NCI-H2081 (cell line): ENCODE measurements at places on chromosomes 6 and 20.

- no peak for DNase-seq
These were observed 18.0 kb upstream of the SLCO4A1 start for GRCh38 chr20:62624325-62624690.

- no peak for DNase-seq
These were observed 618.0 kb downstream of the TFAP2A start for GRCh38 chr6:9796827-9797226.

DNA sequence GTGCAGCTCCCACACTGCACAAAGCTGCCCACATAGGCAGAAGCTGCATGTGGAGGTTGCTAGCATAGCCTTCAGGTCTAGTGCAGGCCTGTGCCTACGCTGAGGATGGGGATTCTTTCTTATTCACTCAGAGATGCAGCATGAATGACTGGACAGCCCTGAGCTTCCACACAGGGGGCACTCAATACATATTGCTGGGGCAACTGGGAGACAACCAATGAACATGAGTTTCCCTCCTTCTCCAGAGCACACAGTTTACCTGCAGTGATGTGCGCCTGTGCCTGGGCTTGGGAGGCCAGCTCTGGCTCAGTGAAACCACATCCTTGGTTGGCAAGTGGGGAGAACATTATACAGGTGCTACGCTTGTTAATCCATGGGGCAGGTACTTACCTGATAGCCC, 389.9 kb downstream of the RNGTT start:
- DNase-seq, result no peak

DNA sequence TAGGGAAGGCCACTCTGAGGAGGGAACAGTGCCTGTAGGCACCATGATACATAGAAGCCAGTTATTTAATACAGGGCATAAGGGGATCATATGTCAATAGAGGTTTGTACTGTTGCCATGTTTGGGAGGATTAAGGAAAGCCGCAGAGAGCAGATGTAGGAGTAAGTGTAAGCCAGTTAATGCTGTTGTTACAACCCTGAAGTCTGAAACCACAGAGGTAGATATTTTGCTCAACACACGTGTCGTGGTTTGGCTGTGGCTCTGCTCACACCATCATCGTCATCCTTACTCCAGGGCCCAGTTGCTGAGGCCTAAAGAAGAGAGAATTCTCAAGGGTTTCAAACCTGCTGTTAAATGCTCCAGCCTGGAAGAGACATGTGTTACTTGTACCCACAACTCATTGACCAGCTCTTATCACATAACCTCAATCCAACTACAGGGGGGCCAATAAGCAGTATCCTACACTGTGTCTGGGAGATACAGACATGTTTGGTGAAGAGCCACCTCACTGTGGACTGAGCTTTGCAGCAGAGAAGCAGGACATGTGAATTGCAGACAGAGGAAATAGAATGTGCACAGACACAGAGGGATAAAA, 31.0 kb upstream of the PSMF1 start:
- no peak for DNase-seq

GRCh38 chr6:122621638-122622037, 11.4 kb downstream of the PKIB start:
- DNase-seq, result peak; percentile 88

DNA sequence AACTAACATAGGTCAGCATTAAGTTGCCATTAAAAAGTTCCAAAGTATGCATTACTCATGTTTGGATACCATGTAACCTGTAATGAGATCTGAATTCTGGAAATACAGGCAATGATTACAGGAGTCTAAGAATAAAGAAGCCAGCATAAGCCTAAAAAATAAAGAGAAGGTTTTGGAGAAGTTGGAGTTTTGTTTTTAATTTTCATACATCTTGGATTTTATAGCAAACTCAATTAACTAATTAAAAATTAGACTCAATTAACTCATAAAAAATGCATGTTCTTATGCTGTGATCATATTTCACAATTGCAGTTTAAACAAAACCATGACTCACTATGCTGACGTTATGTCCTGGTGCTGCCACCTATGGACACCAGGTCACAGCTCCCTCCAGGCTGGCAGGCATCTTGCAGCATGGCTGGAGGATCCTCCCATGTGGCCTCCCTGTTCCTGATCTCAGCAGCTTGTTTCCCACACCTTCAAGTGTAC, 648.8 kb upstream of the AGPAT4 start:
- DNase-seq, result peak; percentile 49

GRCh38 chr6:34969662-34970265, 80.7 kb downstream of the ANKS1A start:
- no peak for DNase-seq

DNA sequence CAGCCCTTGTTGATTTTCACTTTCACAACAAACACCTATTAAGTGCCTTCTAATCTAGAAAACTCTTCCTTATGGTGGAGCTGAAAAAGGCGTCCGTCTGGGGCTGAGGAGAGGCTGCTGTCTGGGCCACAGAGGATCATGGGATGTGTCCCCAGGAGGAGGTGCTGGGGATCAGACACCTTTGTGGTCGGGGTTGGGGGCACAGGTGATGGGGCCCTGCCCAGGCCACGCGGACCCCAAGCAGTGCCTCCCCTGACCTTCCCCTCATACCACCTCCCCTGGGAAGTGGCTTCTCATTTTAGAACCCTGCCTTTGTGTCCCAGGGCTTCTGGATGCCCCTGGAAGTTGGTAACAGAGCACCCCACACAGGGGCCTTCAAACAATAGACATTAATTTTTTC, 41.1 kb downstream of the SUN5 start:
- DNase-seq, result no peak

DNA sequence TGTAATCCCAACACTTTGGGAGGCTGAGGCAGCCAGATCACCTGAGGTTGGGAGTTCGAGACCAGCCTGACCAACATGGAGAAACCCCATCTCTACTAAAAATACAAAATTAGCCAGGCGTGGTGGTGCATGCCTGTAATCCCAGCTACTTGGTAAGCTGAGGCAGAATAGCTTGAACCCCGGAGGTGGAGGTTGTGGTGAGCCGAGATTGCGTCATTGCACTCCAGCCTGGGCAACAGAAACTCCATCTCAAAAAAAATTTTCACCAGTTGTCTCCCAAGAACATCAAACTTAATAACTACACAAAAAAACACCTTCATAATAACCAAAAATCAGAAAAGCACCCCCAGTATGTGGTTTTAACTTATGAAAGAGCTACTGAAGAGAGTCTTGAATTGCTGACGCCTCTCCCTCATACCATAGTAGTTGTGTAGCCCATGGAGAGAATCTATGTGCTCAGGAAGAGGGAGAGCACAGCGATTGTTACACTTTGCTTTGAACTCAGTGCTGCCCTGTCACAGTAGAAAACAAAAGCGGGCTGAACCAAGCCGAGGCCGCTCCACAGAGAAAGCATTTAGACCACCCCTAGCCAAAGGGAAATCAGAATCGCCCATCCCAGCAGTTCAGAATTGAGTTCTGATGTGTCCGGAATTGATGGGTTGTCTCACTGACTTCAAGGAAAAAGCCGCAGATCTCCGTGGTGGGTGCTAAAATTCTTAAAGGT, 42.0 kb upstream of the GMPR start:
- no peak for DNase-seq

DNA sequence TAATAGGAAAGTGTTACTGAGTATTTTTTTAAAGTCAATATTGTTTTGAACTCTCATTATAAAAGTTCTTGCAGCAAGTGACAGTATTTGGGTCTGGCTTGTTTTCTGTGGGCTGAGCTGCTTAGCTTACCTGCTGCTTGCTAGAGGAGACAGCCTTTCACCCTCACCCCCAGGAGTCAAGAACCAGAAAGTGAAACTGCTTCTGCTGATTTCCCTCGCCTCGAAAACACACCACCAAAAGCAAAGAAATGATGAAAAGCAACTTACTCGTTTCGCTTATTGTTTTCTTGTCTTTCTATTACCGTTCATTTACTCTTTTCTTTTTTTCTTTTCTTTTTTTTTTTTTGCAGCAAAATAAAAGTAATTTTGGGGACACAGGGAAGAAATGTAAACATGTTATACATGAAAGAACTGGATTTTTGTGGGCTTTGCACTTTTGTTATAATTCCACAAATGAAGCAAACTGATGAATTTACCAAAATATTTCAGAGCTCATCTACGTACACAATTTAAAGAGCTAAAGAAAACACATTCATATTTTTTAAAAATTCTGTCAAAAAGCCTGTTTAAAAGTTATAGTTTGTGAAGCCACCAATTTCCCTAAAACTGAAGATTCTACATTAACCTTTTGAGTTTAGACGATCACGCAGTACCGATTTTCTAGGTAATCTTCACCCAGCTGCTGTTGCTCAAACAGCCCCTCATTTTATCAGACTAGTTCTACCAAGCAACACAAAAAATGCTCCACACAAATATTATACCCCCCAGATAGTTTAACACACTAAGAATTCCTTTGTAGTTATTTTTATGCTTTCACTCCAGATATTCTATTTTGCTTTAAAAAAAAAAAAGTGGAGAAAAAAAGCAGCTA, 1.7 kb downstream of the SCML4 start:
- DNase-seq, result no peak

GRCh38 chr6:35341557-35341956, 801 bp upstream of the PPARD start:
- DNase-seq, result no peak

DNA sequence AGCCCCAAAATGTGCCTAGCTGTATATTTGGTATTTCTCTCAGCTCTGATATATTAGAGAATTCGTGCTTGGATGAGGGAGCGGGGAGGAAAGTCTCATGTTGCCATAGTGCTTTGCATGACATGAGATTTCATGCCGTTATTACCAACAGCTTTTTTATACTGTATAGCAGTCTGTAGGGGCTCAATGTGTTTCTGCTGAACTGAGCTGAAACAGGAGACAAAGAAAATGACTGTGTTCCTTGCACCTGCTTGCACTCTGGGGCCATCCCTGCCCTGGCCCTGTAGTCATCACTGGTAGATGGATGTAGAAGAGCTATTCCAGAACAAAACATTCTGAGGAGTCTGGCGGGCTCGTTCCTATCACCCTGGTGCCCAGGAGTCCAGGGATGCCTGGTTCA, 128.0 kb upstream of the SASH1 start:
- DNase-seq, result no peak

- no peak for DNase-seq
These were observed 58.3 kb upstream of the HFE start for GRCh38 chr6:26028746-26029569.

DNA sequence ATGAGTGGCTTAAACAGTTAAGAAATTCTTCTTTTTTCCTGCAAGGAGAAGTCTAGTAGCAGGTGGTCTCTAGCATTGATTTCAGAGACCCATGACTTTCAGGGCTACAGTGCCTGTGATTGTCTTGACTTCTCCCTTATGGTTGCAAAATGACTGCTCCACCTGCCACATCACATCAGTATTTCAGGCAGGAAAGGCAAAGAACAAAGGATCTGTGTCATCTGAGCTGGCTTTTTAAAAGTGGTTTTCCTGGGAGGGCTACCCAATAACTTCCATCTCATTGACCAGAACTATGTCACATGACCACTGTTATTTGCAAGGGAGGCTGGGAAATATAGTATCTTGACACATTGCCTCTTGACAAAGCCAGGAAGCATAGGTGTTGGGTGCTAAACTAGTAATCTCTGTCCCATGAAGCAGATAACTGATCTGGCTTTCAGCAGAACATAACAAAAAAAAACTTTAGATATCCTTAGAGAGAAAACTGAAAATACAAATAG, 226.2 kb downstream of the DHX35 start:
- no peak for DNase-seq

DNA sequence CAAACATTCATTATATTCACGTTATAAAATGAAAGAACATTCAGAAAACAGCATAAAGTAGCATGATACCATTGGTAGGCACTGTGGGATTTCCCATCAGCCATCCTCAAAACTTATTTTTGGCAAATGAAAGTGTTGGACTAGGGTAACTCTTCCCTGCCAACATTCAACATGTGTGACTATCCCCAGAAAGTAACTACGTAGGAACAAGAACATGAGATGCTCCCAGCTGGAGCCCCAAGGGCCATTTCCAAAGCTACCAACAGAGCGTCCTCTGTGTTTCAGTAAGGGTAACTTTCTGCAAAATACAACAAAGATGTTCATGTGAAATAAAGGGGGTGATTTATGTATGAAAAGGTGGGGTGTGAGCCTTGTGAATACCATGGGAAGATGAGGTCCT, 28.4 kb upstream of the PTPN1 start:
- DNase-seq, result no peak

DNA sequence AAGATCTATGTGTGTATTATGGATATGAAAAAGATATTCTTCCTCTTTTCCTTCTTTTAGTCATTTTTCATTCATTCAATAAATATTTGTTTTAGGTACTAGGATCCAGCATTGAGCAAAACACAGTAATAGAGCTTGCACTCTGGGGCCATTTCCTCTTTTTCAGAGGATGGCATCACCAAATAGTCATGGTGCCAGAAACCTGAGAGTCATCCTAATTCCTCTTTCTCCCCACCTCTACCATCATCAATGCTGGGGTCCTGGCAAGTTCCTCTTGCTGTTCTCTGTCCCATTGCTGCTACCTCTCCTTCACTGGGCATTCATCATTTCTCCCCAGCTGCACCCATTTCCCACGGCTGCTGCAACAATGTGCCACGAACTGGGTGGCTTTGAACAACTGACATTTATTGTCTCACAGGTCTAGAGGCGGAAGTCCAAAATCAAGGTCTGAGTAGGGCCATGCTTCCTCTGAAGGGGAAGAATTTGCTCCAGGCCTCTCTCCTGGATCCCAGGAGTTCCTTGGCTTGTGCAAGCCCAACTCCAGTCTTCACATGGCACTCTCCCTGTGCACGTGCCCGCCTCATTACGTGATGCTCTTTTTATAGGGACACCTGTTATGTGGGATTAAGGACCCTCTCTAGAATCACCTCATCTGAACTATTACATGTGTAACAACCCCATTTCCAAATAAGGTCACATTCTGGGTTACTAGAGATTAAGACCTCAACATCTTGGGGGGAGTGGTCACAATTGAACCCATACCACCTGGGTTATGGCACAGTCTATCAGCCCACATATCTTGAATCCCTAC, 9.5 kb upstream of the IGF2R start:
- DNase-seq, result no peak

GRCh38 chr6:102488729-102489128, 1095.2 kb downstream of the GRIK2 start:
- DNase-seq, result no peak

DNA sequence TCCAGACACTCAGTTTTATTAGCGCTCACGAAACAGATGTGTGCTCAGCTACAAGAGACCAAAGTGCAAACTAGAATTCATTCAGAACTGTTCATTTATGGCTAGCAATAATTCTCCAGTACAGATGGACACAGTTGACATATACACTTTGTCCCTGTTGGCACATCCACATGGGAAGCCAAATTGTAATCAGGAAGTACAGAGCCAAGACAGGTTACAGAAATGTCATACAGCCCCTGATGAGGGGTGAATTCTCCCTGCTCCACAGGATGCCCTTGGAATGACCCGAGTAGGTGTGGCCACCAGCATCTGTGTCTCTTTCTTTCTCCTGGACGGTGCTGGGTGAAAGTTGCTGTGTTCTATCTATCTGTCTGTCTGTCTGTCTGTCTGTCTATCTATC, 7.6 kb downstream of the DHX35 start:
- DNase-seq, result no peak

DNA sequence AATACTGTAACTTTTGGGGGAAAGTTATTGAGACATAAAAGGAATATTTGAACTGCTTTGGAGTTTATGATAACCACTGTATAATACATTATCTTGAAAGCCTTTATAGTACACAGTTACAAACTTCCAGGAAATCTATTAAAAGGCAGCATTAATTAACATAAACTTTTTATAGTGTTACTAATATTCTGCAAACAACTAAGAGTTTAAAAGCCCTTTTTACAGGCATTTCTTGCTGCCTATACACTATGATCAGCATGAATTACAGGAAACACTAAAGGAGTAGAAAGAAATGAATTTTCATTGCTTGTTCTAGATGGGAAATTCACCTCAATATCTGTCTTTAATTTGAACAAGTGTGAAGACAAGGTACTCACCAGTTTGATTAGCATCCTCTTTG, 252.3 kb upstream of the ZFP64 start:
- DNase-seq, result no peak

- peak; percentile 44 for DNase-seq
These were observed 45.3 kb upstream of the COL21A1 start for GRCh38 chr6:56292505-56293181.
